ENCODE measurements at places on chromosomes 11 and 22.

DNA sequence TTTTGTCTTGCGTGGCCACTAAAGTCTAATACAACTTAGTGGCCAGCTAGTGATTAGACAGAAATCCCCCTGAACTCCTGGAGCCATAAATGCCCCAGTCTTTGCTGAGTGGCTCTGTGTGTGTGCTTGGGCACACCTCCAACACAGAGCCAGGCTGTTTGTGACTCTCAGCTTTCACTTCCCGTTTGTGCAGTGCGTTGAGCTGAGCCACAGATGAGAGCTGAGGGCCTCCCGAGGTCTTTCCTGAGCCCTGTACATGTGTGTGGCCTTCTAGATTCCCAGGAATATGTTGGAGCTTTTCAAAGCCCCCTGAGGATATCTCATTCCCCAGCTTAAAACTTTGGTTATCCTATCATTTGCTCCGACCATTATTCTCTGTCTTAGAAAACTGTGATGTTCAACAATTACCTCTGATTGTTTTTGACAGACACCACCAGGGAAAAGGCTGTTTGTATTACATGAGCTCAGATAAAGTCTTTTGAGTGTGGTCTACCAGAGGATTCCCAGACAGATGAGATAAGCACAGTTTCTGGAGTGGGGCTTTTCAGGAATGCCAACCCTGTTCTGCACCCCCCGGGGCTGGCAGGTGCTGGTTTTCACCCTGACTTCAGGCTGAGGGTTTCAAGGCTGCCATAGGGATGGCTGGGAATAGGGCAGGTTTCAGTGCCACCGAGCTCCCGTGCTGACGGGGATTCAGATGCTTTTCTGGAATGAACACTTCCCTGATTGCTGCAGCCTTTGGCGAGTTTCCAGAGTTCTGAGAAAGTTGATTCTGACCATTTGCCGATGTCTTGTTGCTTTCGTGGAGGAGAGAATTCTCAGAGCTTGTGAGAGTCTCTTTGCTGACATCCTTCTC is 23.8 kb downstream of the IGHMBP2 start:
- DNase-seq, result no peak

DNA sequence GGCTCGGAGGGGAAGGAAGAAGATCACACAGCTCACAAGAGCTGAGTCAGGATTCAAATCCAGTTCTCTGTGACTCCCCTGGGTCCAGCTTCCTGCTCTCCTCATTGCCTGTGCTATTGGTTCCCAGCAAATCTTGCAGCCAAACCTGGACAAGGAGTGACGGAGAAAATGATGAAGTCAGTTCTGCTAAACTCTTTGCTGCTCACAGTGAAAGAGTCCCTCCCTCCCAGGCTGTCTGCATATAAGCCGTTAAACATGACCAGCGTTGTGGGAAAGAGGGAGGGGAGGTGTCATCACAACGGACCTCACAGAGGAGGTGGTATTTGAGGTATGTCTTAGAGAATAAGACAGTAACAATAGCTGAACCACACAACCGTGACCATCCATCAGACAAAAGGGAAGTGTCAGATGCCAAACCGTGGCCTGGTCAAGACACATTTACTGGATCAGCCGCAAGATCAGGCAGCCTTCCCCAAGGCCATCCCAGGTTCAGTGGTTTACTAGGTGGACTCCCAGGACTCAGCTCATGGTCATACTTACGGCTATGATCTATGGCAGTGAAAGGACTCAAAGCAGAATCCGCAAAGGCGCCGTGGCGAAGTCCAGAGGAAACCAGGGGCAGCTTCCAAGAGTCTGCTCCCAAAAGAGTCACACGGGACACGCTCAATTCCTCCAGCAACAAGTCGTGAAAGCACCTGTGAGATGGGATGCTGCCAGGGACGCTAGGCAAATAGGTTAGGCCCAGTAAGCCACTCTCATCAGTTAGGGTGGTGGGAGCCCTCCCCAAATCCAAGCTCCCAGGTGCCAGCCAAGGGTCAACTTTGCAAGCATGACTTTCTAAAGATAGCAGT is 2.8 kb upstream of the CYTH4 start:
- DNase-seq, result no peak

DNA sequence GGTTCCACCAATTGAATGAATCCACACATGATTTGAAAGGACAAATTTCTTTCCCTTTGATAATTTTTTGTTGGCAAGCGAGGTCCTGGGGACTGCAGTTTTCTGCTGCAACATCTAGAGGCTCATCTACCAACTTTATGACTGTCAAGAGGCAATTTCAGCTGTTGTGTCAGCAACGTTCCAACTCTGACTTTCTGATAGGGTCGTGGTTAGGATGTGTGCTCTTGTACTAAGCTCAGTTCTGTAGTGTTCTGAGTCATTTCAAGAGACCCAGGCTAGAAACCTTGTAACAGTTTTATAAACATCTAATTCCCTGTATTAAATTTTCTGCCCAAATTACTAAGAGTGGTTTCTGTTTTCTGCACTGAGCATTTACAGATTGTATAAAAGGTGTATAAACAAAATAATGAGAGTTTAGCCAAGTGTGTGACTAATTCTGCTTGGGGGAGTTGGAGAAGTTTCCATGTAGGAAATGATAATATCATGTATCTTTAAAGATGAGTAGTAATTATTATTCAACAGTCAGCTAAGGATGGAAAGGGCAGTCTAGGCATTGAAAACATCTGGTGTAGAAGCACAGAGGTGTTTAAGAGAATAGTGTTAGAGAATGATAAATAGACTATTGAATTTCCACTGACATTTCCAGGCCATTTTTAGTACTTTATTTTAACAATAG is 72.2 kb downstream of the RBMXL2 start:
- no peak for DNase-seq

DNA sequence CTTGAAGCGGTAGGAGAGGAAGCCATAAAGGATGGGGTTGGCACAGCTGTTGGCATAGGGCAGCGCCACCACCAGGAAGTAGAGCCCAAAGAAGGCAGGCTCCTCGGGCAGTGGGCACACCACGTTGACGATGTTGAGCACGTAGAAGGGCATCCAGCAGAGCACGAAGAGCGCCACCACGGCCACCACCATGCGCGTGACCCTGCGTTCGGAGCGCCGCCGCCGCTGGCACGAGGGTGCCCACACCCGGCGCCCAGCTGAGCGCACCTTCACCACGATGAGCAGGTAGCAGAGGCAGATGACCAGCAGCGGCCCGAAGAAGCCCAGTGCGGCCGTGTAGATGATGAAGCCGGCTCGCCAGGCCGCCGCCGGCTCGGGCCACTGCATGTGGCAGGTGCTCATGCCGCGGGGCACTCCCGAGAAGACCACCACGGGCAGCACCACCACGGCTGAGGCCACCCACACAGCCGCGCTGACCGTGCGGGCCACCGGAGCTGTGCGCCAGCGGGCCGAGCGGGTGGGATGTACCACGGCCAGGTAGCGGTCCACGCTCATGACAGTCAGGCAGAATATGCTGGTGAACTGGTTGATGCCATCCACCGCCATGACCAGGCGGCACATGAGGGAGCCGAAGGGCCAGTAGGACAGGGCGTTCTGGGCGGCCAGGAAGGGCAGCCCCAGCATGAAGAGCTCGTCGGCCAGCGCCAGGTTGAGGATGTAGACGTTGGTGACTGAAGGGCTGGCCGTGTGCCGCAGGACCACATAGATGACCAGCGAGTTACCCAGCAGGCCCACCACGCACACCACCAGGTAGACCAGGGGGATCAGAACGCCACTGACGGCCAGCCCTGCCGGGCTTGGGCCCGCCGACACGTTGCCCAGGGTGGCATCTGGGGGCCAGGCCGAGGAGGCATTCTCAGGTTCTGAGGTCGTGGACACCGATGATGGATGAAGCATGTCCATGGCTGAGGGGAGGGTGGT is 5.1 kb downstream of the SSTR3 start:
- no peak for DNase-seq

- DNase-seq, result no peak
Measured at GRCh38 chr11:122494221-122494620, 161.3 kb upstream of the UBASH3B start.

GRCh38 chr11:12717851-12718291 is 43.6 kb downstream of the TEAD1 start:
- DNase-seq, result no peak

DNA sequence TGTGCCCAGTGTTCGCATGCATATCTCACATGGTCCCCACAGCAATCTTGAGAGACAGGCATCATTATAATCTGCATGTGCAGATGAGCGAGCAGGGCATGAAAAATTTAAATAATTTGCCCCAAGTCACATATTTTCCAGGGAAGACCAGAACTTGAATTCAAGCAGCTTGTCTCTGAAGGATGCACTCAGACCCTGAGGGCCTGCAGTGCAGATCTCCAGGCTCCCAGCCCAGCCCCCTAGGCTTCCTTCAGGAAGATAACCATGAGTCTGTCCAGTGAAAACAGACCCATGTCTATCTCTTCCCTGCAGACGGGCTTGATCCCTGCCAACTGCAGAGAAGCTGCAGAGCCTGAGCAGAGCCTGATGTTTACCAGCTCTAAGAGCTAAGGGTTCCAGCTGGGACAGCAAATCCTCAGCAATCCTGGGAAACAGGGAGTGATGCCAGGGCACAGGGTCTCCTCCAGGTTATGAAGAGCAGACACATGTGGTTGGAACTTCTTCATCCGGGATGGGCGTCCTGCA is 55.1 kb downstream of the NAV2 start:
- DNase-seq, result no peak

DNA sequence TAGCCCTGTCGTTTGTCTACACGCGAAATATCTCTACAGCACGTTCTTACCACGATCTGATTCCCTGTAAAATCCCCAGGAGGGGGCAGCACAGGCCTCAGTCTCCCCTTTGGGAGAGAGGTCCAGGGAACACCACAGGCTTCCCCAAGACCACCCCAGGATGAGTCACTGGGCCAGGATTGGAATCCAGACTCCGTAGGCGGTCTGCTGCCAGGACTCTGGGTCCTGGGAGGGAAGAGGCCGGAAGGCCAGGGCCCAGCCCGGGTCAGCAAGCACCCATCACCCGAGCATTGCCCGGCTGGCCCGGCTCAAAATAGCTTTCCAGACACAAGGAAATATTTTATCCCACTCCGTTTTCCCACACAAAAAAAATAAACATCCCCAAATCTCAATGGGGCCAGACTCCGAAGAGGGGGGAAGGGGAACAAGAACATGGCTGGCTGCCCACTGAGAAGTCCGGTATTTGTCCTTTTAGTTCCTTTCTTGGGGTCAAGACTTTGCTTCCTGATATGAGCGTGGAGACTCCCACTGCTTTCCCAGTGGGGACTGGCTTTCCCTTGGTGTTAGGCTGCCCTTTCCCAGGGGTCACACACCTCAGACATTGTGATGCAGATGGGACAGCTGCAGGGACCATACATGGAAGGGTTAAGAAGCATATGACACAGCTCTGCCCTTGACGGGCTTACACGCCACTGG is 91.3 kb downstream of the LRRC32 start:
- no peak for DNase-seq

DNA sequence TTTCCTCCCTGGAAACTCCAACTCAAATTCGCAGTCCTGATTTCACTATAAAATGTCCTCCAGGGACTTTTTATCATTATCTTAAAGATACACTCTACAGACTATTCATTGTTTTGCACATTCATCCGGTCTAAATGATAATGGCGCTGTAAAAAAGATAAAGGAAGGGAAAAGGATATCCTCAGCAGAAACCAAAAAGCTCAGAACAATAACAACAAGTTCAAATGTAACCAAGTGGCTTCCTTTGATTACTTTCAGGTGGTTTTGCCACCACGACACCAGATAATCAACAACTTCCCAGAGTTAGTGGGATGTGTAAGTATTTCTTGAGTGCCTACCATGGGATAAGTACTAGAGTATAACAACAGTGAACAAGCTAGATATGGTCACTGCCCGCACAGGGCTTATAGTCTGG is 26.3 kb downstream of the PRCP start:
- DNase-seq, result no peak

DNA sequence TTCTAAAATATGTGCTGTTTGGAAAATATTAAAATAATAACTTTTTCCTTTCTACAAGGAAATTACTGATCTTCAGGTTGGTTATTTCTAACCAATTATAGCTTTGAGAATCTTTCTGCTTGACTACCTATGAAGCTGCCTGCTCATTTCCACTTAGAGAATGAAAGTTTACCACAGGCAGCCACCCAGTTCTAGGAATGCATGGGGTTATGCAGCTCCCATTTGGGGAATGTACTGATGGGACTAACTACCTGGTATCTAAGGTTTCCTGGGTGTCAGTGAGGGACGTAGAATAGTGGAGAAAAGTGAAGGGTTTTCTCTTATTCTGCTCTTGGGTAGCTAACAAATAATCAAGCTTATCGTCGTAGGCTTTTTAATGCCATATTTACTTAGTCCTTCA is 73.4 kb downstream of the DEUP1 start:
- no peak for DNase-seq

DNA sequence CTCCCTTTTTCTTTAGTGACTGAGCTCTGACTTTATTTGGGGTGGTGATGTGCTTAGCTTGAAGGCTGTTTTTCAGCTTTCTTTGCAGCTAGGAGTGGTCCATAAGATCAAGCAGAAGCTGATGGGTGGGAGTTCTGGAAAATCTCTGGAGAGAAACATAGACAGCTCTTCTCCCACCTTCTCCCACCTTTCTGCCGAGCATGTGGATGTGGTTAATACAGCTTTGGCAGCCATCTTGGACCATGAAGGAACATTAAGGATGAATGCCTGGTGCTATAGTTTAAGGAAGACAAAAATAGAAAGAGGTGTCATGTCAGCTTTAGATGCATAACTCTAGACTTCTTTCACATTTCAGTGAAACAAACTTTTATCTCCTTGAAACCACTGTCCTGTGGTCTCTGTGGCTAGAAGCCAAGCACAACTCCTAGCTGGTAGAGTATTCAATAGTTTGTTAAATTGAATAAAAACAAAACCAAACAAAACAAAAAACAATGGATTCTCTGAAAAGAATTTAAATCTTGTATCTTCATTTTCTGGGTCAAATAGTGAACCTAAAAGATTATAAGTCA is 203.6 kb upstream of the SESN3 start:
- DNase-seq, result no peak

DNA sequence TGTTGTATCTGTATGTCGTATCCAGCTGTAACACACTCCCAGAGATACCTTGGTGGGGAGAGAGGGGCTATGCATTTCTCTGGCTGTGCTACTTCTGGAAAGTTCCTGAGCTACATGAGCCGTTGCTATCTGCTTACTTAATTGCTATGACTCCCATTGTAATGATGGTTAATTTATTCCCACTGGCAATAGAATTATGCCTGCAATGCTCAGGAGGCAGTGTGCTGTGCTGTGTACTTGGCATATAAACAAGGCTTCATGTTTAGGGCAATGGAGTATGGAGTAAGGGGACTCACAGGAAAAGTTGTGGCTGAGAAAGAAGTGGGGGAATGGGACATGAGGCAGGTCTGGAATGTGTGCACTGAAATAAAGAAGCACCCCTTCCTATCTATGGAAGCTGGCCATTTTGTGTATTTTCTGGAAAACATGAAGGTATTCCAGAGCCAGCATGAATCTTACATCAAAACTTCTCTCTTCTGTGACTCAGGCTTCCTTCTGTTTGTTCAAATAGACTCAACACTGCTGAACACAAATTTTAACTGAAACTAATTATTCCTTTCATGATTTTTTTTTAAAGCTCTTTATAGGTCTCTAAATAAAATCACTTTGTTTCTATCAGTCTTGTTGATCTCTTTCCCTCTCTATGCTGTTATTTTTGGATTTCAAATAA is 40.6 kb downstream of the CD44 start:
- no peak for DNase-seq

- no peak for DNase-seq
Measured at GRCh38 chr22:44677353-44677840, 24.6 kb upstream of the PRR5 start.

- DNase-seq, result no peak
Measured at GRCh38 chr11:121153472-121153871, 52.4 kb downstream of the TECTA start.

- no peak for DNase-seq
Measured at GRCh38 chr11:10900681-10901415, 43.0 kb upstream of the ZBED5 start.
